ENCODE measurements at places on chromosomes 5 and 9. TPM values are rescaled to one million over a fixed set of nuclear protein-coding genes. Genes with fewer than 3 reads are reported as not detected.

The PCDHB4 gene
- polyA plus RNA-seq: 1.8 TPM

The EFNA5 gene
- polyA plus RNA-seq: 1.4 TPM

The ADGRV1 gene
- 510 TPM for polyA plus RNA-seq

The ARSI gene
- polyA plus RNA-seq: 0.13 TPM

The PCDH12 gene
- 3.3 TPM for polyA plus RNA-seq

The ARID3C gene
- not detected for polyA plus RNA-seq

The RFESD gene
- 4.8 TPM for polyA plus RNA-seq

The FRMD3 gene
- 1.8 TPM for polyA plus RNA-seq

The GABBR2 gene
- 5.1 TPM for polyA plus RNA-seq

The TOR2A gene
- polyA plus RNA-seq: 4.3 TPM

The TRMT10B gene
- polyA plus RNA-seq: 13.0 TPM

The CDKN2B gene
- polyA plus RNA-seq: 4.3 TPM

The PCDHA3 gene
- 0.16 TPM for polyA plus RNA-seq

The IFNA13 gene
- not detected for polyA plus RNA-seq

The CDH6 gene
- polyA plus RNA-seq: 0.40 TPM

The RELL2 gene
- polyA plus RNA-seq: 17.4 TPM

The PCDHB9 gene
- 0.27 TPM for polyA plus RNA-seq

The PCSK1 gene
- polyA plus RNA-seq: 8.4 TPM

The PCDHA1 gene
- polyA plus RNA-seq: 0.07 TPM

The UNC5A gene
- polyA plus RNA-seq: 19.7 TPM

The PCDHGB3 gene
- 1.0 TPM for polyA plus RNA-seq

The SLC6A7 gene
- polyA plus RNA-seq: not detected

The PLAC8L1 gene
- polyA plus RNA-seq: 1.2 TPM

The OR1Q1 gene
- polyA plus RNA-seq: not detected

The ABO gene
- 9.9 TPM for polyA plus RNA-seq

The TAF11L5 gene
- polyA plus RNA-seq: not detected

The RASEF gene
- polyA plus RNA-seq: 1.1 TPM

The MOB3B gene
- polyA plus RNA-seq: 9.0 TPM

The SGCD gene
- polyA plus RNA-seq: 6.6 TPM

The PCDHA5 gene
- 0.62 TPM for polyA plus RNA-seq

The SLC46A2 gene
- polyA plus RNA-seq: 0.07 TPM

The SLC36A2 gene
- polyA plus RNA-seq: 0.17 TPM

The GRIA1 gene
- polyA plus RNA-seq: 0.27 TPM

The FBP2 gene
- 0.32 TPM for polyA plus RNA-seq

The MEF2C gene
- polyA plus RNA-seq: 36.4 TPM

The FKTN gene
- polyA plus RNA-seq: 4.3 TPM

The KIF24 gene
- 0.80 TPM for polyA plus RNA-seq

The BTNL8 gene
- 0.07 TPM for polyA plus RNA-seq

The STPG3 gene
- 0.32 TPM for polyA plus RNA-seq

The WDR41 gene
- 38.1 TPM for polyA plus RNA-seq

The MACIR gene
- 7.2 TPM for polyA plus RNA-seq

The S100Z gene
- 0.27 TPM for polyA plus RNA-seq

The RASGEF1C gene
- polyA plus RNA-seq: 0.80 TPM

The RNF183 gene
- 0.48 TPM for polyA plus RNA-seq

Measured in adrenal gland (tissue), 19 donors.